ENCODE measurements at places on chromosomes 4 and X. TPM values are rescaled to one million over a fixed set of nuclear protein-coding genes. Genes with fewer than 3 reads are reported as not detected.

- DNase-seq, result no peak
Measured at GRCh38 chr4:111632641-111633151, 512.6 kb upstream of the FAM241A start.

DNA sequence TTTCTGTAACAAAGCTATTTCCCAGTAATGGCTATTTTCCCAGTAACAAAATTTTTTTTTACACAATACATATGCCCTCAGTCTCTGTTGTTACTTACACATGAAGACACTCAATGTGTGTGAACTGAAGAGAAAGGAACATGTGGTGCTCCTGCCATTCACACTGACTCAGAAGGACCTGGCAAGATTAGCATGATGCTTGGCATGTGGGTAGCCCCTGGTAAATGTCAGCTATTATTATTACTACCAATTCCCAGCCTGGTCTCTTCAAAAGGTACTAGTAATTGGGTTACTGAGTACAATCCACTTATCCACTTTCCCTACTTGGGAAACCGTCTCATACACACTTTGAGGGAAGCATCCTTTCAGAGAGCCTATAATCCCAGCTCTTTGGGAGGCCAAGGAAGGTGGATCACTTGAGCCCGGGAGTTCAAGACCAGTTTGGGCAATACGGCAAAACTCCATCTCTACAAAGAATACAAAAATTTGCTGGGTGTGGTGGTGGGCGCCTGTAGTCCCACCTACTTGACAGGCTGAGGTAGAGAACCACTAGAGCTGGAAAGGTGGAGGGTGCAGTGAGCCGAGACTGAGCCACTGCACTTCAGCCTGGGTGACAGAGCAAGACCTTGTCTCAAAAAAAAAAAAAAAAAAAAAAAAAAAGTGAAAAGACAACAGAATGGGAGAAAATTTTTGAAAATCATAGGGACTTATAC, 14.6 kb downstream of the RBBP7 start:
- no peak for DNase-seq

IGBP1 gene
- 52.9 TPM for total RNA-seq

- DNase-seq, result no peak
Measured at GRCh38 chrX:13064599-13065143, 20.3 kb upstream of the FAM9C start.

ZNF630 gene
- 25.1 TPM for total RNA-seq

GRCh38 chr4:19700992-19701391, 550.7 kb upstream of the SLIT2 start:
- DNase-seq, result no peak

DNA sequence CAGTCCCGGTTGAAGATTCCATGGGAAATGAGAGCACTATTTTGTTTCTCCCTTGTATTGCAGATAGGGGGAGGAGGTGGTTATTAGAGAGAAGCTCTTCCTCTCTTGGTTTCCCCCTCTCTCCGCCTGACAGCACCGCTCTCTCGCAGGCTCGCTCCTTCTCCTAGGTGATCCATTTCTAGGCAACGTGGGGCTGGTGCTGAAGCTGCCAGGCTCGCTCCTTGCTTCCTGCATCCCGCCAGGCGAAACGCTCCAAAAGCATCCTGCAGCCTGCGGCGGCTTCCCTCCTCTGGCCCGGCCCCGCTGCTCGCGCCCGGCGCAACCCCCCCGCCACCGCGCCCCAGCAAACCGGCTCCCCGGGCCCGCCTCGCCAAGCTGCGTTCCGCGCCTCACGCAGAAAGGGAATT, at the start of gene GRID2:
GRID2 (plus strand) TSS at position 346 of the 407 bp plus-strand sequence.
- no peak for DNase-seq

XAGE1A gene
- not detected for total RNA-seq

- DNase-seq, result no peak
Measured at GRCh38 chrX:130048686-130049222, 61.5 kb downstream of the ELF4 start.

CTAG1A gene
- not detected for total RNA-seq

DNA sequence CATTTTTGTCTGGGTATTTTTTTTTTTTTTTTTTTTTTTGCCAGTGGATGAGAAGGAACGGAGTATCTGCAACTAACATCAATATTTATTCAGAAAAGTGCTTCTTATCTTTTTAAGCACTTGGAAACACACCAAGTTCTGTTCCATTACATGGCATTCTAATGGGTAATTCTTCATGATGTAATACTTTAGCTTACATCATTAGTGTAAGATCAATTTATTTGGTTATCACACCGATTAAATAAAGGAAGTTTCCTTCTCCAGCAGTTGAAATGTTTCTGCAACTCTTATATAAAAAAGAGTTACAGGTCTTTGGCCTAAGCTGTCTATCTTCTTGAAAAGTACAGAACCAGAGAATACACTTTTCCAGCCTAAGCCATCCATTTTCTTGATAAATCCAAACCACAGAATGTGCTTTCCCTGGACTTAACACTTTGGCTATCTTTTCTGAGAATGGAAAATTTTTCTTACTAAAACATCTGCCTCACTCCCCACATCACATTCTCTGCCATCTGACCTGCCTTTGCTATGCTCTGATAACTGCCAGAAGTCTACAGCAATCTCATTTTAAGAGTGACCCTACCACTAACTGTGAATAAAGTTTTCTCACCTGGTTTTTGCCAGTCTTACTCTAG, 191.9 kb upstream of the MAB21L2 start:
- no peak for DNase-seq

- peak; percentile 68 for DNase-seq
Measured at GRCh38 chr4:148056879-148057278, 325.0 kb downstream of the ARHGAP10 start.

JCHAIN gene
- total RNA-seq, result 374 TPM

- DNase-seq, result no peak
Measured at GRCh38 chr4:70619778-70620177, 8.8 kb upstream of the ENAM start.

NLGN4X gene
- total RNA-seq, result 2.0 TPM

- DNase-seq, result no peak
Measured at GRCh38 chr4:159016593-159017024, 86.3 kb upstream of the RAPGEF2 start.

DNA sequence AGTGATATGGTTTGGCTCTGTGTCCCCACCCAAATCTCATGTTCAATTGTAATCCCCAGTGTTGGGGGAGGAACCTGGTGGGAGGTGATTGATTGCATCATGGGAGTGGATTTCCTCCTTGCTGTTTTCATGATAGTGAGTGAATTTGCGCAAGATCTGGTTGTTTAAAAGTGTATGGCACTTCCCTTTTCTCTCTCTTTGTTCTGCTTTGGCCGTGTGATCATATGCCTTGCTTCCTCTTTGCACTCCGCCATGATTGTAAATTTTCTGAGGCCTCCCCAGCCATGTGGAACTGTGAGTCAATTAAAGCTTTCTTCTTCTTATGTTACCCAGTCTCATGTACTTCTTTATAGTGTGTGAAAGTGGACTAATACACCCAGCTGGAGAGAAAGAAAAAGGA, 113.0 kb upstream of the AADAT start:
- DNase-seq, result no peak

- no peak for DNase-seq
Measured at GRCh38 chr4:2898001-2898400, 54.4 kb downstream of the ADD1 start.

IGFBP7 gene
- total RNA-seq, result 705 TPM

DNA sequence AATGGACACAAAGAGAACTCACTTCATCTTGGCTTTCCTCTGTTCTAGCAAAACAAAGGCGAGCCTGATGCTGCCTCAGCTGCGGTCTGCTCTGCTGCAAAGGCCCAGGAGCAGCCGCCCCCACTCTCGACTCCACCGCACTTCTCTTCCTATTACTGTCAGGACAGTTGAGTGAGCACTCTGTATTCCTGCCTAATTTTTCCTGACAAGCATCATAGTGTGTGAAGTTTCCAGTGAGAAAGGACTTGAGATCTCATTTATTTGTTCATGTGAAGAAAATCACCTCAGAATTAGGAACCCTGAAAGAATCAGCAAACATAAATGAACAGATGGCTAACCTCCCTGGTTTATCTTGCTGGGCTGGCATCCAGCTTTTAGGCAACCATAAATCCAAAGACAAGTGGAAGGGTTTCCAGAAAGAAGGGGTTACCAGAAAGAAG, 15.6 kb downstream of the SCARB2 start:
- peak; percentile 28 for DNase-seq

- no peak for DNase-seq
Measured at GRCh38 chr4:1991596-1992434, 17.0 kb downstream of the NELFA start.

DNA sequence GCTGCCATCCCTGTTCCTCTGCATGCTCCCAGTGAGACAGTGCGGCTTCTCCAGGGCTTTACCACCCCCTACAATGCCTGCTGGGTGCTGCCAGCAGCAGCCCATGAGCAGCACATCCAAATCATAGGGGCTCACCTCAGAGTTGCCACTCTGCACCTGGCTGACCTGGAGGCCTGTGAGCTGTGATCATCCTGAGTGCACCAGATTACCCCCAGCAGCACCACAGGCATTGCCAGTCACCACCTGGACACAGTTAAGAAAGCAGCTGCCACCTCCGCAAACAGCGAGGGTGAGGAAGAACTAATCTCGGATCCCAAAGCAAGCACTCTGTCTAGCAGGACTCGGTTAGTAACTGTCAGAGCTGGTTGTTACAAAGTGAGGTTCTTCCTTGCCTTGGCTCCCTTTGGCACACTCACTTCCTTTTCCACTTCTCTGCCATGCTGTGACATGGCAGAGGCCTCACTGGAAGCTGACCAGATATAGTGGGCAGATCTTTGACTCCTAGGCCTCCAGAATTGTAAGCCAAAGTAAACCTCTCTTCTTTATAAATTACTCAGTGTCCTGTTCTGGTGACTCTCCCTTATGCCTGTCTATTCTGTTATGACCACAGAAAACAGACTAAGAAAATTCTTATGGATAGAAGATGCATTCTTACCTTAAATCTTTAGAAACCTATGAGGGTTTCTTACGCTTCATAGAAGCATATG, 25.2 kb downstream of the LRIT3 start:
- no peak for DNase-seq

DNA sequence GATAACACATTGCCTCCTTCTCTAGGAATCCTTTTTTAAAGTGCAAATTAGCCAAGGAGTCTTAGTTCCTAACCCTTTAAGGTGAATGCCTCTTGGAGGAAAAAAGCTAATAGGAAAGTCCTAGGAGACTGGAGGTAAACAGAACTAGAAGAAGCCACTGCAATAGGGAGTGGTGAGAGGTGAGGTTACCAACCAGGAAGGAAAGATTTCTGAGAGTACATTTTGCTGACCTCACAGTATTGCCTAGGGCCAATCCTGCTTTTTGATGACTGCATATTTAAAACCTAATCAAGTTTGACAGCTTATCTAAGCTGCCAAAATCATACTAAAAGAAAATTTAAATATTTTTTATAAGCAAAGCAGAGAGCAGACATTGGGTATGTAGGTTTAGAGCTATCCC, 7.3 kb upstream of the CUL4B start:
- DNase-seq, result no peak

DNA sequence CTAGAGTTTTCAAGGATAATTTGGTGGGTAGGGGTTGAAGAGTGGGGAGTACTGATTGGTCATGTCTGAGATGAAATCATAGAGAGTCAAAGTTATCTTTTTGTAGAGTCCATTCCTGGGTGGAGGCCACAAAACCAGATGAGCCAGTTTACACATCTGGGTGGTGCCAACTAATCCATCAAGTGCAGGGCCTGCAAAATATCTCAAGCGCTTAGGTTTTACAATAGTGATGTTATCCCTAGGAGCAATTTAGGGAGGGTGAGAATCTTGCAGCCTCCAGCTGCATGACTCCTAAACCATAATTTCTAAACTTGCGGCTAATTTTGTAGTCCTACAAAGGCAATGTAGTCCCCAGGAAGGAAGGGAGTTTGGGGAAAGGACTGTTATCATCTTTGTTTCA, 988.3 kb upstream of the LCORL start:
- no peak for DNase-seq

DNA sequence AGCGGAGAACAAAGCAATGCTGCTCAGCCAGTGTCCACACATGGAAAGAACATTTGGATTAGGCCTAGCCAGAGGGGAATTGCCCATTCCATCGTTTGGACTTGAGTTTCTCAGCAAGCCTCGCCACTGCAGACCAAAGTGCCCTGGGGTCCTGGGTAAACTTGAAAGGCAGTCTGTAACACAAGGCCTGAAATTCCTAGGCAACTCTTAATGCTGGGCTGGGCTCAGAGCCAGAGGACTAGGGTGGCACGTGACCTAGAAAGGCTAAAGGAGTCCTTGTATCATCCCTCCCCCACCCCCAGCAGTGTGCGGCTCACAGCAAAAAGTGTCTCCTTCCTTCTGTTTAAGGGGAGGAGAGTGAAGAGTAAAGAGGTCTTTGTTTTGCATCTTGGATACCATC, 210.4 kb upstream of the ARX start:
- DNase-seq, result no peak

Measured in upper lobe of left lung (tissue), 6 donors.